Stimulated activated CD8-positive, alpha-beta memory T cell treated with anti-CD3 and anti-CD28 coated beads, Interleukin-15, amount 100 ng/mL, for 4 hours (primary cell): ENCODE measurements at places on chromosomes 11 and 22.

DNA sequence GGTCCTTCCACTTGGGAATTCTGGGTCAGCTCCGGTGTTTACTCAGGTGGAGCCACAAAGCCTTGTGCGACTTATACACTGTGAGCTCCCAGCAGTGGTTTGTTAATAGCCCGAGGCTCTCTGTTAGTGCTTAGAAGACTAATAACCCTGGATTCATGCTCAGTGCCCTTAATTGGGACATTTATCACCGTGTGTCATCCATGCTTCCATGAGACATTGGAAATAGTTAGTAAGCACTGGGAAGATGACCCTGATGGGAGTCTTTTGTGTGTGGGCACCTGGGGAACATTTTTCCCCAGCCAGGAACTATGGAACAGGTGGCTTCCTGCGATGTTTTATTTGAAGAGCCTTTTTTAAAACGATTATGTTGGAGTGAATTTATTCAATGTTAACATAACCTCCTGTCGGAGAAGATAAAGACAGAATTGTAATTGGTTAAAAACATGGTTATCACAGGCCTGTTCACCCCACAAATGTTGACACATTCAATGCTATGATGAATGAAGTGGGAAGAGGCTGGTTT, 188.9 kb downstream of the MYO18B start:
- no peak for DNase-seq

GRCh38 chr11:28144808-28145207, 36.6 kb downstream of the METTL15 start:
- DNase-seq, result no peak

DNA sequence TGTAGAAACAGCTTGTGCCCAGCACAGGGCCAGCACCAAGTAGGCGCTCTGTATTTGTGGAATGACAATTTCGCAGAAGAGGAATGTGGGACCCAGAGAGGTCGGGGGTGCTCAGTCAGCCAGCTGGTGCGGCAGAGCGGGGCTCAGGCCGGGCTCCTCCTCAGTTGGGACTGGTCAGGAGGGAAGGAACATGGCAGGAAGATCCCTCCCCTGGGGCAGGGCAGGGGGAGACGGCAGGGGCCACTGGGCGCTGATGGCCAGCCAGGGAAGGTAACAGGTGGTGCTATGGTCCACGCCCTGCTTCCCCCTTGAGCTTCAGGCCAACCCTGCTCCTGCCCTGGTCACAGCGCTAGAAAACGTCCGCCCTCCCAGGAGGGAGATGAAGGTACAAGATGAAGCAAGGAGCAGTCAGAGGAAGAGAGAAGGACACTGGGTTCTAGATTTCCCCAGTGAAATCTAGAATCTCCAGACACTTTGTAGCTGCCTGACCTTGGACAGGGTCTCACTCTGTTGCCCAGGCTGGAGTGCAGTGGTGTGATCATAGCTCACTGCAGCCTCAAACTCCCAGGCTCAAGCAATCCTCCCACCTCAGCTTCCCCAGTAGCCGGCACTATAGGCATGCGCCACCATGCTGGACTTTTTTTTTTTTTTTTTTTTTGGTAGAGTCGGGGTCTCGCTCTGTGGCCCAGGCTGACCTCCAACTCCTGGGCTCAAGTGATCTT, 13.5 kb upstream of the SPI1 start:
- no peak for DNase-seq

GRCh38 chr22:28710576-28711191, 30.9 kb downstream of the CHEK2 start:
- DNase-seq, result no peak

DNA sequence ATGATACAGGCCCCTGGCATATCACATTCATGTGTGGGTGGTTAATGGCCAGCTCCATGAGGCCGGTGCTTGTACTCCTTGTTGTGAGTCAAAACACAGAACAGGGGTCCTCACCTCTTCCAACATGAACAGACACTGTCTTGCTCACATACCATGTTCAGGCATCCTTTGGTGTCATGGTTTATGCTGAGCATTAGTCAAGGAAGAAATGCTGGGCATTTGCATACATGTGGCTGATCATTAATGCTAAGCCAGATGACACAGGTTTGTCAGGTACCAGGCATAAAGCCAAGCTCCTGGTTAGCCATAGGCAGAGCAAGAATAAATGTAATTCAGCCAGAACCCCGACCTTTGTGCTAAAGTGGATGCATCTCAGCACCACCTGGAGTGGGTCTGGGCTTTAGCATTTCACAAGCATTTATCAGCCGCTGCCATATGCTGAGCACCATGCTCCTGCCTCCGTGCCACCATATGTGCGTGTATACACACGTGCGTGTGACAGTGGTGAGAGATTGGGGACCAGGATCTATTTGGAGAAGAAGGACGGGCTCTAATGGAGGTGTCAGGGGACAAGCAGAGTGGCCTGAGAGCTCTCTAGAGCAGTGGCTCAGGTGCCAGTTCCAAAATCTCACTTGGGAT, 55.0 kb downstream of the MICAL2 start:
- DNase-seq, result no peak
